MG63 (cell line): ENCODE measurements at places on chromosomes 5 and 9. TPM values are rescaled to one million over a fixed set of nuclear protein-coding genes. Genes with fewer than 3 reads are reported as not detected.

The PCDHB6 gene
- 0.10 TPM in 1 of 2 replicates, not detected in the other for total RNA-seq

The INSL4 gene
- not detected in 2 replicates for total RNA-seq

The PLAC8L1 gene
- not detected in 2 replicates for total RNA-seq

The SPATA31C1 gene
- total RNA-seq, result not detected in 2 replicates

The SH3TC2 gene
- 2.9 and 8.8 TPM in 2 replicates for total RNA-seq

The FBXO4 gene
- 10.5 and 13.0 TPM in 2 replicates for total RNA-seq

The CDX1 gene
- total RNA-seq, result 0.07 TPM in 1 of 2 replicates, not detected in the other

The ZNF483 gene
- not detected in 2 replicates for total RNA-seq

The EQTN gene
- total RNA-seq, result not detected in 2 replicates

The LAMC3 gene
- total RNA-seq, result 0.66 and 2.4 TPM in 2 replicates

The PCDHGB3 gene
- 0.81 TPM in 1 of 2 replicates, not detected in the other for total RNA-seq

The ADAMTS6 gene
- total RNA-seq, result 13.5 and 23.2 TPM in 2 replicates

The IL13 gene
- not detected in 2 replicates for total RNA-seq

The TRAF1 gene
- 0.67 and 0.79 TPM in 2 replicates for total RNA-seq
